Renal cortex interstitium (tissue), 15 donors: ENCODE measurements at places on chromosomes 5 and 9.
A peak's percentile ranks its signal among the peaks of the same experiment; 100 is the strongest.

GRCh38 chr9:75088646-75089372 is 495 bp downstream of the OSTF1 start:
- no peak for DNase-seq

DNA sequence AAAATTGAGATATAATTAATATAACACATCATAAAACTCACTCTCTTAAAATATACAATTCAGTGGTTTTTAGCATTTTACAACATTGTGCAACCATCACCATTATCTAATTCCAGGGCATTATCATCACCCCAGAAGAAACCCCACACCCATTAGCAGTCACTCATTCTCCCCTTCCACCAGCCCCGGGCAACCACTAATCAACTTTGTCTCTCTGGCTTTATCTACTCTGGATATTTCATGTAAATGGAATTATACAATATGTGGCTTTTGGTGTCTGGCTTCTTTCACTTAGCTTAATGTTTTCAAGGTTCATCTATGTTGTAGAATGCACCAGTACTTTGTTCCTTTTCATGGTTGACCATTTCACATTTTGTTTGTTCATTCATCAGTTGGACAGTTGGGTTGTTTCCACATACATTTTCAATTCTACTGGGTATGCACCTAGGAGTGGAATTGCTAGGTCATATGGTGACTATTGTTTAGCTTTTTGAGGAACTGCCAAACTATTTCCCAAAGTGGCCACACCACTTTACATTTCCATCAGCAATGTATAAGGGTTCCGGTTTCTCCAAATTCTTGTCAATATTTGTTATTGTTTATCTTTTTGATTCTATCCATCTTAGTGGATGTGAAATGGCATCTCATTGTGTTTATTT is 62.4 kb downstream of the MARCHF3 start:
- DNase-seq = no peak

DNA sequence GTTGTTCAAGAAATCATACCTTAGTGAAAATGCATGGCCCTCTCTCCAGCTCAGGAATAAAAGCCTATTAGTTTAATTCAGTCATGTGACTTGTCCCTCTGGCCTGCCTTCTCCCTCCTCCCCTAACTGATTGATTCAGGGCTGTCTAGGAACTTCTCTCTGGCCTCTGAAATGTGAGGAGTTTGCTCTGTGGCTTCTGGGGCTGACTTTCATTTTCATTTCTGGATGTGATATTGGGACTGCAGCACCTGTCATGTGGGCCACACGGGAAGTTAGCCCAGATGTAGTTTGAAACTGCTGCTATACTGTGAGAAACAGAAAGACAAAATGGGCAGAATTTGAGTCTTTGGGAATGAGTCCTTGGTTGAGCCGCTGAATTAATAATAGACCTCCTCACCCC is 44.8 kb downstream of the PARP8 start:
- no peak for DNase-seq

- DNase-seq = no peak
These were observed 90.8 kb downstream of the TENT4A start for GRCh38 chr5:6803981-6804550.

DNA sequence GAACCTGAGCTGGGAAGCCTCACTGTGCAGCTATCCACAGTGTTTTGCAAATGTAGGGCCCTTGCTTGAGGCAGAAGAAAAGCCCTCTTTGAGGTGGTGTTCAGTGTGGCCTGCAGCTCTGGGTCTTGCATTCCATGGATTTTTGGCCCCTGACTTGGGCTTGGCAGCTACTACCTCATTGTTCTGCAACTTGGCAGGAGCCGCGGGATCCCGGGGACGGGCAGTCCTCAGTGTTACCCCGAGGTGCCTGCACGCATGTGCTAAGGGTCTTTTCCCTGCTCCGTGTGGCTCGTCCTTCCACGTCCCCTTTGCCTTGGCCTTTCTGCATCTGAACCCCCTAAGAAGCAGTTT is 39.8 kb downstream of the NEK6 start:
- peak; percentile 48 for DNase-seq

GRCh38 chr5:128197896-128198522 is 114.4 kb downstream of the SLC12A2 start:
- no peak for DNase-seq

GRCh38 chr5:32443541-32444430 is 754 bp downstream of the ZFR start:
- DNase-seq = peak; percentile 37

DNA sequence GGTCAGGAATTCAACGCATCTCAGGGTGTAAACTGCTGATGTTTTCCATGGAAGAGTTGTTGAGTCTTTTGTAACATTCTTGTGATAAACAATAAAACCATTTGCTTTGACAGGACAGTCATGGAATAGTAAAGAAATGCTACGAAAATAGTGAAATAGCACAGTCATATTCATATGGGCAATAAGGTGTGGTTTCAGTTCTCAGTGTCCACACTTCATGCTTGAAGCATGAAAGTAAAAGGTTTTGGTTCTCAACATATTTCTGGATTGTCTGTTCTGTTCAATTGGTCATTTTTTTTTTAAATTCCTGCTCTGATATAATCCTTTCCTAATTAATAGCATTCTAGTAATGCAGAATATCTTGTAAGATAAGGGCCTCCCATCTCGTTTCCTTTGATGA is 467.6 kb upstream of the ZNF608 start:
- DNase-seq = no peak

GRCh38 chr5:78269088-78269703 is 25.3 kb downstream of the AP3B1 start:
- DNase-seq = no peak

DNA sequence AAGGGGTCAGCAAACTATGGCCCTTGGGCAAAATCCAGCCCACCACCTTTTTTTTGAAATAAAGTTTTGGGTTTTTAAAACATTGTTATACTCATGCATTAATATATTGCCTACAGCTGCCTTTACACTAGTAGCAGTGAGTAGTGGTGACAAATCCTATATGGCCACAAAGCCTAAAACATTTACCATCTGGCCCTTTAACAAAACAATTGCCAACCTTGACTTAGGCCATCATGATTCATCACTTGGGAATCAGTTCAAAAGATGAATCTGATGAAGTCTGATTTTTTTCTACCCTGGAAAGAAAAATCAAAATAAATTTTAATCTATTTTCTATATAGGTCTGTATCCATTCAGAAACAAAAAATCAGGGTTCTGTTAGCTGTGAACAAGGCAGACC is 484.9 kb downstream of the BNC2 start:
- no peak for DNase-seq

GRCh38 chr5:128245974-128246373 is 162.4 kb downstream of the SLC12A2 start:
- DNase-seq = no peak

GRCh38 chr9:134263596-134263995 is 62.7 kb upstream of the RXRA start:
- no peak for DNase-seq

DNA sequence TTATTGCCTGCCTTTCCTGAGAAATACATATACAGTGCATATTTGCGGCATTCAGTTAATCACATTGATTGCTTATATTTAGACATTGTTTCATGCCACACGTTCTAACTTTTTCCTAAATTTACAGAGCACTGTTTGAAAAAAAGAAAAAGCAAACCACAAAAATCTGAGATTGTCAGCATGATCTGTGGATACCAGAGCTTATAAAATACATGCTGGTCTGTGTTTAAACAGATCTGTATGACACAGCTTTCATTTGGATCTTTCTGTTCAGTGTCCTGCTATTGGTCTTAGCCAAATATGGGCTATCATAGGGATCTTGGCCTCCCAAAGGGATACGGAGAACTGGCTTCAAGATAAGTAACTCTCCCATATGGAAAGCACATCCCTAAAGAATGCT is 20.2 kb downstream of the ALDH1A1 start:
- no peak for DNase-seq

DNA sequence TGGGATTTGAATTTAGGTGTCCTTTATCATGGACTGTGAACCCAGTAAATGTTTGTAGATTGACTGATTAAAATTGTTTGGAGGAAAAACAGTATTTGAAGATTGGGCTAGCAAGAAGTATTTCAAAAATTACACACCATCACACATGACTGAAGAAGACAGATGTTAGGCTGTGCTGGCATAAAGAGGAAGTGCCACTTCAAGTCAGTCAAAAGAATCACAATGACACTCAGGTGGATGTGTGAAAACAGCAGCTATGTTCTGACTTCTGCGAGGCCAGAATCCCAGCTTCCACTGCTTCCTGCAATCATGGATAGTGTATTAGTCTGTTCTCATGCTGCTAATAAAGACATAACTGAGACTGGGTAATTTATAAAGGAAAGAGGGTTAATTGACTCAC is 393.3 kb downstream of the DMRT2 start:
- no peak for DNase-seq

GRCh38 chr5:22908129-22908528 is 55.0 kb upstream of the CDH12 start:
- DNase-seq = no peak

- DNase-seq = no peak
These were observed 1.3 kb downstream of the NIM1K start for GRCh38 chr5:43193181-43193893.

- DNase-seq = no peak
These were observed 46.1 kb downstream of the MRPL36 start for GRCh38 chr5:1753490-1753889.

GRCh38 chr5:110536120-110537115 is 190.1 kb downstream of the TMEM232 start:
- no peak for DNase-seq

DNA sequence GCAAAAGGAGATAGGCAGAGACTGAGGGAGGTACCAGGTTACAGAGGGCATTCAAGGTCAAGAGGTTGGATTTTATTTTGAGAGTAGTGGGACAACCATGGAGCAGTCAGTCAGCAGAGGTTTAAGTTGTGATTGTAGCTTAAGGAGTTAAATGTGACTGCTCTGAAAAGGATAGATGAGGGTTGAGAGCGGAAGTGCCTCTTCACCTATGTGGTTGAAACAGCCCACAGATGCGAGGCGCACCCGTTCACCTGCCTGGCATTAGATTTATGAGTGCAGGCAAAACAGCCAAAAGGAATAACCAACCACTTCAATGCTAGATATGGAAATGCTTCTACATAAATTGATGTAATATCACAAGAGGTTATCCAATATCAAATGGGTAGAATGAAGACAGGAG is 8.4 kb downstream of the ZNF474 start:
- no peak for DNase-seq

- no peak for DNase-seq
These were observed 109.9 kb downstream of the DROSHA start for GRCh38 chr5:31421806-31422586.

- no peak for DNase-seq
These were observed 38.2 kb upstream of the ARSB start for GRCh38 chr5:79023348-79023747.

DNA sequence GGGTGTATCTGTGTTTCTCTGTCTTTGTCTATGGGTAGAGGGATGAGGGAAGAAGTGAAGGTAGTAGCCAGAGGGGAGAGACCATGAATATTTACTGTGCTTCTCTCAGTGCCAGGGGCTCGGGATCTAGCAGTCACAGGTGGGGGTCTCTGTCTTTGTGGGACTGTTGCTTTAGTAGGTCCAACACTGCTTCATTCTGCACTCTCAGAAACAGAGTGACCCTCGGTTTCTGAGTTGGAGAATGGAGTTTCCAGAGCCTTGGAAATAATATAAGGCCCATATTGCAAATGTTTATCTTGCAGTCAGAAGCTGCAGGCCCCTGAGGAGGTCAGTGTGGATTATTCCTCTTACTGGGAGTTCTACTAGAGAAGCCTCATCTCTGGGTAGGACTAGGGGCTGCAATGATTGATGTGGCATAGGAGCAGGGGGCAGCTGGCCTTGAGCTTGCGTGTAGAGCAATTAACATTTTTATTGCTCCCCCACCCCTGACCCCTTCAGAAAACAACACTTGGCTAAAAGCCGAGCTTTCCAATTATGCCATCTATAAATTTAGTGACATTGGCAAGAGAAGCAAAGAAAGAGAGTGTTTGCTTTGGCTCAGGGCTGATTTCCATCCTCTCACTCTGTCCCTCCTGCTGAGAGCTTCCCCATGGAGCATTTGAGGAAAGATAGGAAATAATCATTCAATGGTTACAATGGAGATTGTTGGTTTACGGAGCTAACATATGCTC is 55.0 kb upstream of the TRPC7 start:
- no peak for DNase-seq
